HS-5 (cell line): ENCODE measurements at places on chromosomes 4 and X.

DNA sequence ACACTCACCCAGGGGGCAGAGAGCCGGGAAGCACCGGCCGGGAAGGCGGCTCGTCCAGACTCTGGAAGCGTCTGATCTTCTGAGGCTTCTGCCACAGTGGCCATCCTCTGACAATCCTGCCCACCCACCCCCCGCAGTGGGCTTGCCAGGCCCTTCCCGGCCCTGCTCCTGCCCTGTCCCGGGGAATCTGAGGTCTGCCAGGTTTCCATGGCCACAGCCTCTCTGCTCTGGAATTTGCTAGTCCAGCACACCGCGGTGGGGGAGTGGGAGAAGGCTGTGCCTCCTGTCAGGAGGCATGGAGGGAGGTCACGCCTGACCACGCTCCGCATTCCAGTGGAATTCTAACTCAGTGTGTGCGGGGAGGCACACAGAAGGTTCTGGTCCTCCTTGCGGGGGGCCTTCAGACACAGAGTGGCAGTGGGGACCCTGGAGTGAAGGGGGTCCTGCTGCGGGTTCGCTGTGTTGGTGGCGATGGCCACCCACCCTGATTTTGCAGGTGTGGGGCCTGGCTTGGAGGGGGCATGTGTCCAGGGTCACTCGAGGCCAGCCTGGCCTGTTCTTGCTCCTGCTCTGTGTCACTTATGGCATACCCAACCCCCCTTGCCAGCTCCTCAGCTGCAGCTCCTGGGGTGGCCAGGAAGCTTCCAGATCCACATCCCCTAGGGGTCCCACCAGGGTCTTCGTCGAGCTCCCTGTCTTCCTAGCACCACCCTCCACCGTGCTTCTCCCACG is 55.6 kb upstream of the ADRA2C start:
- DNase-seq, result no peak

GRCh38 chr4:22496165-22496813 is 19.6 kb downstream of the ADGRA3 start:
- DNase-seq, result no peak

DNA sequence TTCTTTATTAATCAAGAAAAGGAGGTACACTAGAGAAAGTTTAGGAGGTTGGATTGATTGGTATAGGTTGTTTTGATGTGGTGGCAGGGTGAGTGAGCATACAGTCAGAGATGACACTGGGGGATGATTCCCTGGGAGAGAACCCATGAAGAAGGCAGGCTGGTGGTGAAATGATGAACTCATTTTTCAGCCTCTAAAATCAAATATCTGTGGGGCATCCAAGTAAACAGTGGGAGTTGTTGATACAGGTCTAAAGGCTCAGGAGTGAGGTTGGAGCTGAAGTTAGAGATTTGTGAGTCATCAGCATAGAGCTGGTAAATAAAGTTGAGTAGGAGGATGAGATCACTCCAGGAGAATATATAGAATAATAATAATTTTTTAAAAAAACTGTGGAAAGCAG is 10.0 kb upstream of the AP1S2 start:
- DNase-seq, result no peak

DNA sequence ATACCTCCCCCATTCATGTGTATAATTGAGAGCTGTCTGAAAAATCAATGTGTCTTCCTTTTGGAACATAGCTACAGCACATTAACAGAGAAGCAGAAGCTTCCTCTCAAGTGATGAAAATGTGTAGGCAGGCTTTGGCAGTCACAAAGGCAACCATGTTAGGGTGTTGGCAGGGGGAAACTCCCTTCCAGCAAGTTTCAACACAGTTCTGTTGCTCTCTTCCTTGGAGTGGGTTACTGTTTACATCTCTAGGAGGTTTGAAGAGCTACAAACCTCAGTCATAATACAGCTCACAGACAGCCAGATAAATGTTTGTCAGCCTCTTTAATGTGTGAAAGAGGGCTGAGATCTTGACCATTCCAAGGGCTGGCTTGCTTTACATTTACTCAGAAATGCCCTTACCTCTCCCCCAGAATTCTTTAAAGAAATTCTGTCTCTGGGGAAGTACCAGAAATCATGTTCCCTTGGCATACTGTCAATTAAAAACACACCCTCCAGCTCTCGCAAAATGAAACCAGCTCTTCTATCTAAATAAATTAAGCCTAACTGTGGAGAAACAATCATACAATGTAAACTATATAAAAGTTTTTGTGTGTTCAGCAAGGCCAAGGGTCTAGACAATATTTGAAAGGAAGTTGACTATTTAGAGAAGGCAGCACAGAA is 18.9 kb downstream of the ZBTB33 start:
- DNase-seq, result no peak

DNA sequence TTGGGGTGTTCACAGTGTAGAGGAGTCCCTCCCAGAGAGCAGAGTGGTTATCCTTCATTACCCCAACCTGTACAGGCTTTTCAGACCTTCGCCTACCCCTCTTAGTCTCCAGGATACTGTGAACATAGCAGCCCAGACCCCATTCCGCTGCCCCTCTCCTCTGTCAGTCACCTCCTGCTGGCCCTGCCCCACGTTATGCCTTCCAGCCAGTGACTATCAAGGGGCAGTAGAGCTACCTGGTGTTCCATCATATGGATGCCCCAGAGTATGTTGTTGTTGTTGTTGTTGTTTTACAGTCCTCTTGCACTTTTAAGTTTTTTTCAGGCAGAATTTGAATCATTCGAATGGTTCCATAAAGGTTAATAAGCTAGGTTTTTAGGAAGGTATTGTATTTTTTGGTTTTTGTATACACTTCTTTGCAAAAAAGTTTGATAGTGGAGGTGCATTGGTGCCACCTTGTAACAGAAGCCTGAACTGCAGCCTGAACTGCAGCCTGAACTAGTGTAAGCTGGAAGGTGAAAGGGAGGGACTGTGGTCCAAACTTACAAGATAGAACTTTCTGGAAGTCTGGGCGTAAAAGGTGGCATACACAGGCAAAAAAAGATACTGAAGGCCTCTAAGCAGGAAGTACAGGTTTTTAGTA is 101.4 kb upstream of the RAB40AL start:
- no peak for DNase-seq

DNA sequence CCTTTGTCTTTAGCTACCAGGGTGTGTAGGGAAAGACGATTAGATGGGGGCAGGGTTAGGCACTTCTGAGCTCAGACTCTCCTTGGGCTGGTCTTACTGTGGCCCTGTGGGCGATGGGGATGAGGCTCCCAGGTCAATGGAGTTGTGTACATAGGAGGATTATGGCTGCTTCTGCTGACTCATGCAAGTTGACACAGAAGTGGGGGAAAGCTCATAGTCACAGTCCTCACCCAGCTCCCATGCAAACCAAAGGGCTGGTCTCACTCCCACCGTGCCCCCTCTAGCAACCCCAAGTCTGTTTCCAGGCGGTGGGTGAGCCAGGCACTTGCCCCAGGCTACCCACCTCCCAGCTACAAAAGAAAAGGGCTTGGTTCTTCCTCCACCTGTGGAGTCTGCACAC is 24.4 kb upstream of the VSIG4 start:
- DNase-seq, result no peak

DNA sequence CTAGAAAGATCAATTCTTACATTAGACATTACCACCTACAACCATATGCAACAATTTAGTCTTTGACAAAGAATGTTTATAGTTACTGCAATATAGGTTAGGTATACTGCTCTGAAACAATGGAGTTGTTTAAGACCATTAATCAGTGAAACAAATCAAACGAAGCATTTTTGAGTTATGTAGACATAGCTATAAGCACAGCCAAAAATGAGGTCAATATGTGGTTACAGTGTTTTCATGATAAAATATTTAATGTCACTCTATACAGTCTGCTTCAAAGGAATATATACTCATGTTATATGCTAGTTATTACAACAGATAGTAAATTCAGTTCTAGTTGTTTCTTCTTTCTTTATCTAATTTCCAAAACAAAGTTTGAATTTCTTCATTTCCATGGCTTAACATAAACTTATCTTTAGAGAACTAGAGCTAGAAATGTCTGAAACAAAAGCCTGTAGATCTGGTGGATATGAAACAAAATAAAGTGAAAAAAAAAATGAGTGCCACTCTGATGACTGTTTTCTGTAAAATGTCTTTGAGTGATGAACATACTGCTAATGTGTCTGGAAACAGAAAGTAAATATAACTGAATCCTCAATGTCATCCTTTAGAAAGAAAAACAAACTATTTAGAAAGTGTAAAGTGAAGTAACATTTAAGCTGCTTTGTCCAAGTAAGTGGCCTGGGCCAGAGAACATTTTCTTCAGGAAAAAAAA is 809.0 kb downstream of the FAT4 start:
- no peak for DNase-seq
